ENCODE measurements at places on chromosomes 6 and 20.

DNA sequence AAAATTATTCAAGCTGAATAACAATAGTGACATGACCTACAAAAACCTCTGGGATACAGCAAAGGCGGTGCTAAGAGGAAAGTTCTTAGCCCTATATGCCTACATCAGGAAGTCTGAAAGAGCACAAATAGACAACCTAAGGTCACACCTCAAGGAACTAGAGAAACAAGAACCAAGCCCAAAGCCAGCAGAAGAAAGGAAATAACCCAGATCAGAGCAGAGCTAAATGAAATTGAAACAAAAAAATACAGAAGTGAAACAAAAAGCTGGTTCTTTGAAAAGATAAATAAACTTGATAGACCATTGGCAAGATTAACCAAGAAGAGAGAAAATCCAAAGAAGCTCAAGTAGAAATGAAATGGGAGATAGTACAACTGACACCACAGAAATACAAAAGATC is 47.6 kb upstream of the NOTCH4 start:
- no peak for DNase-seq

DNA sequence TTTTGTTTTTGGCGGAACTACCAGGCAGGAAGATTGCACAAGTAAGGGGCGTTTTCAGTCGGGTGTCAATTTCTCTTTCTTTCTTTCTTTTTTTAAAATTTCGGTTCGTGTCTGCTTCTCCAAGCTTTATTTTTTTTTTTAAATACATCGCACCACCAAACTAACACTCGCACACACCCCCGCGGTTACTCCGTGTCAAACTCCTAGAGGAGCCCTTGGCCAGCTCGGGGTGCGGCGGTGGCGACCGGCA is 338 bp downstream of the UTRN start:
- no peak for DNase-seq

DNA sequence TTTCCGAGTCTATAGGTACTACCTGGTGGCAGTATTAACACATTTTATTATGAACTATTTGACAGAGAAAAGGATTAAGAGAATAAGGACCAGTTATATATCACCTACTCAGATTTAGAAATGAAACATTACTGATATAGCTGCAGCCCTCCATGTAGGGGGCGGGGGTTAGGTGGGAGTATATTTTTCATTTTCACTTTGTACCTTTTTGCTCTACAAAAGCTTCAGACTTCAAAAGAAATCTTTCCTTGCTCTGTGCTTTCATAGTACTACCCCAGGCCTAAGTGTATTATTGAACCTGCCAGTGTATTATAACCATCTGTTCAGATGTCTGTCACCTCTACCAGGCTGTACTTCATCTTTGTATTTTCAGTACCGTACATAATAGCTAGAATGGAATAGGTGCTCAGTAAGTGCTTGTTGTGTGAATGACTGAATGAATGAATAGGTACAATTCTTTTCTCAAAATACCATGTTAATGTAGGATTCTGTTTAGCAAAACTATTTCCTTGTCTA is 43.0 kb downstream of the CDKAL1 start:
- DNase-seq: no peak

GRCh38 chr6:105601541-105602236 is 198.8 kb upstream of the PREP start:
- DNase-seq: no peak

DNA sequence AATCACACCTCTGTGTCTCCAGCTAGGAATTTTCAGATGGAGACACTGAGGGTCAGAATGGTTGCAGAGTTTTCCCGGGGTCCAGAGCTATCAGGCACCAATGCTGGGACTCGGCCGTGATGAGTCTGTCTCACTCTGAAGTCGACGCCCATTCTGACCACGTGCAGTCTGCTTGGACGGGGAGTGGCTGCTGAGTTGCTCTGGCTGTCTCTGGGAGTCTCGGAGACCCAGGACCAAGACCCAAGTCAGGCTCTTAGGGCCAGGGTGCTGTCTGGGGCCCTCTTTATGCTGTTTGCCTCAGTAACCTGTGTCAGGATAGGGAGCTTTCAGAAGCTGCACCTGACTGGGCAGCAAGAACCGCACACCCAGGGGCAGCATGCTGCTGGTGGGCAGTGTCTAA is 4.6 kb downstream of the IP6K3 start:
- DNase-seq: no peak

- no peak for DNase-seq
Measured at GRCh38 chr6:38337819-38338465, 301.8 kb downstream of the BTBD9 start.

GRCh38 chr20:2237059-2237458 is 58.7 kb upstream of the TGM3 start:
- no peak for DNase-seq

DNA sequence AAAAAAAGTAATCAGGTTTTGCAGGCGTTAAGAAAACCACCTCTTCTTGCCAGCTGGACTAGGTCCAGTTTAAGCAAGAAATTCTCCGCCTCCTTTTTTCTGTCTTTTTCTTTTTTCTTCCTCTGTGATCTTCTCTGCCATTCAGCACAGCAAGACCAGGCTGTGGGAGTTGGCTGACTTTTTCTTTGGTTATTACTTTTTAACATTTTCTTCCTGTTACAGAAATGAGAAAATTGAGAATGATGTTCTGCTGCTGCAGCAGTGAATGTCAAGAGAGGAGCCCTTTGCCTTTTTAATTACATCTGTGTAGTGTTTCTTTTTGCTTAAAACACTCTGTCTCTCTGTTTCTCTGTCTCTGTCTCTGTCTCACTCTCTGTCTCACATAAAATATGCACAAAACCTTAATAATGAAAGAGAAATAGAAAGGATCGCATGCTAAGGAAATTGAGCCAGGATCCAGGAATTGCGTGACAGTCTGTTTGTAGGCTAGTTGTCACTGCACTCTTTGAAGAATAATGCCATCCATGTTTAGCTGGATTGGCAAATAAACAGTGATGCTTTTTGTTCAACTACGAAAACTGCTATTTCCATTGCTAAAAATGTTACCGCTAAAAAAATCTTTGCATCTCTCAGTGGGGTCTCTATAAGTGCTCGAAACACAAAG is 103.2 kb upstream of the SUPT3H start:
- no peak for DNase-seq
